ENCODE measurements at places on chromosomes 2 and 18.

- no peak for DNase-seq
Measured at GRCh38 chr2:46679761-46680160, 200.4 kb downstream of the TMEM247 start.

- no peak for DNase-seq
Measured at GRCh38 chr2:201821080-201821479, 14.7 kb downstream of the CDK15 start.

DNA sequence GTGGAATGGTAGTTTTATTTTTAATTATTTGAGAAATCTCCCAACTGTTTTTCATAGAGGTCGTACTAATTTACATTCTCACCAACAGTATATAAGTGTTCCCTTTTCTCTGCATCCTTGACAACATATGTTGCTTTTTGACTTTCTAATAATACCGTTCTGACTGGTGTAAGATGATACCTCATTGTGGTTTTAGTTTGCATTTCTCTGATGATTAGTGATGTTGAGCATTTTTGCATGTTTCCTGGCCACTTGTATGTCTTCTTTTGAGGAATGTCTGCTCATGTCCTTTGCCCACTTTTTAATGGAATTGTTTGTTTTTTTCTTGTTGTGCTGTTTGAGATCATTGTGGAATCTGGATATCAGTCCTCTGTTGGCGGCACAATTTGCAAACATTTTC is 242.5 kb downstream of the ZNF521 start:
- no peak for DNase-seq

DNA sequence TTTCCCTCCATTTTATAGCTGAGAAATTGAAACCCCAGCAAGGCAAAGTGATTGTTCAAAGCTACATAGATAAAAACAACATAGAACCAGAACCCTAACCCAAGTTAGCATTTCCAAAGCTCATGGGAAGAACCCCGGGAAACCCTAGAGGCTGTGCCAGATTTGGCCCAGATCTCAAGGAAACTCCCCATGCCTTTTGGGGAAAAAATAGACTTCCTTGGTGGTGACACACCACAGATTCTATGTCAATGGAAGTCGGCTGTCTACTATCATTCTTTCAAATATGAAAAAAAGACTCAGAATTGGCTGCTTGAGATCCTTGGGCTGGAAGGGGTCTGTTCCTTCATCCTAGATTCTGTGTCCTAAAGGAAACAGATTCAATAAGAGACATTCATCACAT is 8.4 kb downstream of the COL6A3 start:
- DNase-seq, result no peak

- DNase-seq, result no peak
Measured at GRCh38 chr2:149339324-149339723, 8.9 kb downstream of the LYPD6 start.

DNA sequence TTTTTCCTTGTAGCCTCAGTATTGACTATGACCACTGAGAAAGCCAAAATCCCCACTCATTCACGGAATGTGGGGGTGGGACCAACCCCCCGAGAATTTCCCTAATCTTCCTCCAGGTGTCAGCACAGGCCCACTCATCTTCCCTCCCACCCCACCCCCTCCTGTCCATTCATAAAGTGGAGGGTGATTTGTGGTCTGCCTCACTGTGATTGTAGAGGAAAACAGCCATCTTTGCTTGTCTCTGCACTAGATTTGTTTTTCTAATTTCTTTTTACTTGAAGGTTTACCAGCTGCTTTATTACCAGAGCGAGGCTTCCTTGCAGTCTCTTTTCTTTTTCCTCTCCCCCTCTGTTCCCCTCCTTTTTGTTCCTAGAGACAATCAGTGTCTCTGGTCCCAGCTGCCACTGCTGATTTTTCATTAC is 171.8 kb downstream of the ICOS start:
- DNase-seq, result peak; percentile 44

DNA sequence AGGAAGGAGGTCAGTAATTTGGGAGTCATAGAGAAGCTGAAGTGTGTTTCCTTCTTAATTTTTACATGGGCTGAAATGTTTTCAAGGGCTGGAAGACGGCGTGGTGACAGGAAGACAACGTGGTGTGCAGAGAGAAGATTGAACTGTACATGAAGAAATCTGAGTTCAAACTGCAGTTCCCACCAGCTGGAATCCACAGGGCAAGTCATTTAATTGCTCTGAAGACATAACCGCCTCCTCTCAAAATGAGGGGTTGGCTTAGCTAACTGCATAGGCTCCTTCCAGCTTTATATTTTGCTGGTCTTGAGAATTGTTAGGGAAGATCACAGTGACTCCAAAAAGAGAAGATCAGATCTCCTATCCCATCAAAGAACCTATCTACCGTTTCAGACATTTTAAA is 103.9 kb downstream of the SLC8A1 start:
- no peak for DNase-seq

- DNase-seq, result no peak
Measured at GRCh38 chr2:71830497-71831192, 317.0 kb downstream of the CYP26B1 start.

DNA sequence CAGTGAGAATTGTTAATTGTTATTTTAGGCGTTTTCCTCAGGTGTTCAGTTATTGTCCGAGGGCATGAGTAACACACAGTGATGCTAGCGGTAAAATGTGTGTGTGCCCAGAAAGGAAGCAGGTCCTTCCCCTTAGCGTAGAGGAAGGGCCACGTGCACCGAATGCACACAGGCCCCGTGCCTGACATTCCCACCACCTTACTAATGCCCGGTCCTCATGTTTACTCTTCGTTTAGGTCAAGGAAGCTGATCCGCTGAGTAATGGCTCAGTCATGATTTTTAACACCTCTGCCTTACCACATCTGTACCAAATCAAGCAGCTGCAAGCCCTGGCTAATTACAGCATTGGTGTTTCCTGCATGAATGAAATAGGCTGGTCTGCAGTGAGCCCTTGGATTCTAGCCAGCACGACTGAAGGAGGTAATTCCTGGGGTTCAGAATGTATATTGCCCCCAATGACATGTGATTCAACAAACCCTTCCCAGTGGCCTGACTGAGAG is 76.7 kb downstream of the MERTK start:
- DNase-seq, result no peak

GRCh38 chr2:188220535-188220934 is 71.1 kb upstream of the GULP1 start:
- DNase-seq, result no peak

- no peak for DNase-seq
Measured at GRCh38 chr2:157334335-157334734, 8.7 kb upstream of the ERMN start.

- no peak for DNase-seq
Measured at GRCh38 chr2:69936906-69937305, 22.0 kb downstream of the MXD1 start.

- DNase-seq, result no peak
Measured at GRCh38 chr2:108409768-108410167, 32.0 kb downstream of the SULT1C4 start.

DNA sequence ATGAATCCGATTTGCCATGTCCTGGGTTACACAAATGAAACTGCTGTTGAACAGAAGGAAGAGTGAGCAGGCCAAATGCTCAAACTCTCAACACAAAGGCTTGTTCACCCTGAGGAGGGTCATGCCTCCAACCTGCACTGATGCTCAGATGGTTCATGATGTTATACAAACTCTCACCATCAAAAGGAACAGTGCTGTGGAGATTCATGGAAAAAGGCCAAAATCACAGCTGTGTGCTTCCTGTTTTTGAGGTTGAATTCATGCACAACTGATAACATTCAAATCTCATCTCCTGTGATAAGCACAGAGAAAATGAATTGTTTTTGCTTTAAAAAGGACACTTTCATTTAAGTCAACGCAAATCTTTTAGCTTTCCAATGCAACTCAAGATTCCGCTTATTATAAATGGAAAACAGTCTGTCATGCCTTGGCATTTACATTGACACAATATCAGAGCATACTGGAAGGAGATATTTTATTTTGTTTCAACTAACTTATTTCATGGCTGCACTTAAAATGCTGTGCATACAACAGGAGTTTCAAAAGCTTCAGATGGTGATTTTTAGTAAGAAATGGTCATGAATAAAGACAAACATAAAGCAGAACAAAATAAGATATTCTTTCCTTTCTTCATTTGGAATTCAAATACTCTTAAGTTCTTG is 22.2 kb upstream of the TTN start:
- no peak for DNase-seq

Data from NCI-H748 treated with DMSO at 0.1 percent for 48 hours (cell line).